Astrocyte (in vitro differentiated cells and primary cell): ENCODE measurements at places on chromosomes 2 and 18.

DNA sequence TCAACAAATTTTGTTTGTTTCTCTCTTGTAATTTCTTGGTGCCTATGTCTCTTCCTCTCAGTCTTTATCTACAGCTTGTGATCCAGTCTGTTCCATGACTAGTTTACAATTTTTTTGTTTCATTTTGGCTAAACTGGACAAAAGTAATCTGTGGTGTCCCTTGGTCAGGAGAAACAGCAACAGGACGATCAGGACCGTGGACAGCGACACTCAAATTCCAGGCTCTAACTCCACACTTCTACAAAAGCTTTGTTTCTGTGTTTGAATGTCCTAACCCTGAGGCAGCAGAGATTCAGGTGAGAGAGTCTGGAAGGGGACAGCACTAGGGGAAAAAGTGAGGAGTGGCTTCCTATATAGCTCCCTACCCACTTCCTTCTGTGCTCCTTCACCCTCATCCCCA, 593.3 kb upstream of the FANCL start:
- peak; percentile 16 for DNase-seq

GRCh38 chr2:74385396-74385795, 5.3 kb upstream of the DCTN1 start:
- peak; percentile 18 for DNase-seq

DNA sequence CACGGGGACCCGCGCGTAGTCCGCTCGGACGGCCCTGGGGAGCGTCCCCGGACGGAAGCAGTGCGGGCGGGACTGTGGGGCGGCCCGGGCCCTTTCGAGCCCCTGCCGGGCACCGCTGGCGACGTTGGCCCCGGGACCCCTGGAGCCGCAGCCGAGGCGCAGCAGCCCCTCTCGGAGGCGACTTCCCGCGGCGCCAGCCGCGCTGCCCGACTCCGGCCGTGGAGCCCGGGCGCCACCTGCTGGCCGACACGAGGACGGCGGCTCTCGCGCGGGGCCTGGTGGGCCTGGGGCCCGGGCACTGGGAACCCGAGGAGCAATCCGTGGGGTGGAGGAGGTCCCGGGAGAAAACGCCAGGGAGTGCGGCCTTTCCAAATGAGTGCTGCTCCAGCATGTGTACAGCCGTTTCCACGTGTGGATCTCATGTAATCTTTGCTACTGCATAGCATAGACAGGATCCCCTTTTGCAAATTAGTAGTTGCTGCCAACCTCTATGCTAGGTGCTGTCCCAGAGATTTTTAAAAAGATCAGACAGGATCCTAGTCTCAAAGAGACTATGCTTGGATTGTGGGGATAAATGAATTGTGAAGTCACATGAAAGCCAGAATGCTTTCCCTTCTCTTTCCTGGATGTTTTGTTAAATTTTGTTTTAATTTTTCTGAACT, 4.0 kb downstream of the ID2 start:
- DNase-seq, result no peak

DNA sequence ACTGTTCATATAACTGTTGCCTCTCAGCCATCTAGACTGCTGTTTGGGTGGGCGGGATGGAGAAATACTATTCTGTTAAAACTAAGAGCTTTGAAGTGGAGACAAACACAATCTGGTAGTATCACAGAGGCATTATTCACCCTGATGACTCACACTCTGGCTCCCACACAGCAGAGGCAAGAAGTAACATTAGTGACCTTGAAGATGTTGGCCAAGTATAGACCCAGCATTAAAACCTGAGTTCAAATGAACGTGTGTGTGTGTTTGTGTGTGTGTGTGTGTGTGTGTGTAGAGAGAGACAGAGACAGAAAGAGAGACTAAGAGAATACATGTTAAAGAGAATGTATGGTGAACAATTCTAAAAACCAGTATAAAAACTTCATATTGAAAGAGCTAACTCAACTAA, 22.5 kb upstream of the ACVR1 start:
- peak; percentile 95 for DNase-seq

GRCh38 chr2:63840081-63840784, 1.5 kb upstream of the UGP2 start:
- DNase-seq, result no peak

GRCh38 chr2:104889291-104889959, 35.5 kb downstream of the POU3F3 start:
- DNase-seq, result no peak

GRCh38 chr2:212987492-212987891, 163.9 kb downstream of the IKZF2 start:
- no peak for DNase-seq

DNA sequence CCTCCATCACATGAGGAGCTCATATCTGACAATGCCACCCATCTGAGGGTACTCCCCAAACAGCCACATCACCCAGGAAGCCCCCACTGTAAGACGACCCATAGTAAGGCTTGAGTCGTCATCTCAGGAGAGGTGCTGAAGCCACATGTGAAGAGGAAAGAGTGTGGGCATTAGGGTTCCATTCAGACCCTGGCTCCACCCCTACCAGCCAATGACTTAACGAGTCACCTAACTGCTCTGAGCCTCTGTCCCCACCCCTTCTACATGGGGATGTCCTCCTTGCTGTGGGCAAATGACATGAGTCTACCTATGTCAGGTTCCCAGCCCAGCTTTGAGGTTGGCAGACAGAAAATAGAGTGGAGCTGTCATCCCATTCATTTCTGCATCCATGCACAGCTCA, 46.3 kb downstream of the C1QL2 start:
- DNase-seq, result no peak

DNA sequence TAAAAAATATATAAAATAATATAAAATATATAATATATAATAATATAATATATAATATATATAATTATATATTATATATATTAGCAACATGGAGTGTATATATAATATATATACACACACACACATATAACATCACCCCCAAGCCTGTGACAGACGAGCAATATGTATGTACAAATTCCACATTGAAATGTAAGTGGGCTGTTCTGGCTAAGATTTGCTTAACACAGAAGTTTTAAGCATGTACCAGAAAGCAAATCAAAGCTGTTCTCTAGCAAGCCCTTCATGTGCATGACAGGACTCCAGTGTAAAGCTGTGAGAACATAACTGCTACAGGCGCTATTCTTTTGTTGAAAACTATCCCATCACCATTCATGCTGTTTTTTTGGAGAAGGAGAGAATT, 261.7 kb upstream of the TNP1 start:
- no peak for DNase-seq

GRCh38 chr2:235679471-235679870, 185.6 kb downstream of the AGAP1 start:
- DNase-seq, result no peak

DNA sequence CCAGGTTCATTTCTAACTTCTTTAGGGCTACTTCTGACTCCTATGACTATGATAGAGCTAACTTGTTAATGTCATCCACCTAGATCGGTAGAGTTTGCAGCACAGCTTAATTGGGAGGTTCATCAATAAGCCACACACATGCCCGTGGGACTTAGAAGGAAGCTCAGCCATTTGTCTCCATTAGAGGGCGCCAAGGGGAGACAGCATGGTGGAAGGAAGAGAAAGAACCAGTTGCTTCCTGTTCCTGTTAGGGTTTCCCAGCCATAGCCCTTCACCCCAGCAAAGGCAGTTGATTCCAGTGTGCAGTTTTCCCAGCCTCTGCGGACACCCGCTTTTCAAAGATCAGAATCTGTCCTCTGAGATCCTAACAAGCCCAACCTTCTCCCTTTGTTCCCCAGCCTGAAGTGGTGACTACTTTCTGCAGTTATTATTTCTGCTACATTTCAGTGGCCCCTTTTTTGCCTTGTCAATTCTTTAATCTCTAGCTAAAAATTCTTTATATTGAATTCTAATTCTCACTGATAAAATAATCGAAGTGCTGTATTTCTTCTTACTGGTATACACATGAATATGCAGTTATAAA, 30.3 kb downstream of the MAIP1 start:
- DNase-seq, result peak; percentile 42

GRCh38 chr2:122273785-122274419, 518.5 kb downstream of the TSN start:
- DNase-seq, result no peak

DNA sequence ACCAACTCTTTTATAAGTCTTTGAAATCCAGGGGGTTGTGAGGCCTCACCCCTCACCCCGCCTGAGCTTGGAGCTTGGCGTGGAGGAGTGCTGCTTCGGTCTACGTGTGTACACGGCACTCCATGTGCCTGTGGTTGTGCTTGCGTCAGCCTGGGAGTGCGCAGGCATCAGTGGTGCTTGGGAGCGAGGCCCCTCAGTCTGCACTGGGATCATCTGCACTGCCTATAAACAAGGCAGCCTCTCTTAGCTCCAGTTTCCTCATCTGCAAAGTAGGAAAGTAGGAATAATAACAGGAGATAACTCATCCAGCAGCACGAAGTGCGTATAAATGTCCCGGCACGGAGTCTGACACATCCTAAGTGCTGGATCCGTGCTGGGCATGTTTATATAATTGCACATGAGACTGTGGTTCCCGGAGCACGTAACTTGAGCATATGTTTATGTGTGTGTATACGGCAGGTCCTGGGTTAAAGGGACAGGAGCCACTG, 1.2 kb downstream of the GYPC start:
- DNase-seq, result peak; percentile 84

GRCh38 chr2:204545861-204546735, 823 bp downstream of the PARD3B start:
- no peak for DNase-seq

DNA sequence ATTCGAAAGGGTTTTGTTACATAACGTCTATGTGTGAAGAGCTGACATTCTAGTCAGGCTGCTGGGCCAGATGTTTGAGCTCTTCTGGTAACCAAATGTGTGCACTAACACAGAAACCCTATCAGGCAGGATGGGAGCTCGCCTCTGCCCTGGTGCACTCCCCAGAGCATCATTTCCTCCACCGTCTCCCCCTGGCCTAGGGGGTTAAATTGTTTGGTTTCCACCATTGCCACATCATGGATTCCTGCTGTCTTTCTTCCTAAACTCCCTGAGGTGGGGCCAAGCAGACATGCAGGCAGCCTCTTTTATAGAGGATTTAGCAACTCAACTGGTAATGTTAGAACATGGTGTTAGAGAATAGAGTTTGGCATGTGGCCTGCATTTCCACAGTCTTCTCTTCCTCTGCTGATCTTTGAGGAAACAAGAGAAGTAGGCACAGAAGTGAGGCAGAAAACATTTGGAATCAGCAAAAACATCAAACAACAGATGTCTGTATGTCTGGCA, 87.3 kb downstream of the ANTXR1 start:
- DNase-seq, result no peak

DNA sequence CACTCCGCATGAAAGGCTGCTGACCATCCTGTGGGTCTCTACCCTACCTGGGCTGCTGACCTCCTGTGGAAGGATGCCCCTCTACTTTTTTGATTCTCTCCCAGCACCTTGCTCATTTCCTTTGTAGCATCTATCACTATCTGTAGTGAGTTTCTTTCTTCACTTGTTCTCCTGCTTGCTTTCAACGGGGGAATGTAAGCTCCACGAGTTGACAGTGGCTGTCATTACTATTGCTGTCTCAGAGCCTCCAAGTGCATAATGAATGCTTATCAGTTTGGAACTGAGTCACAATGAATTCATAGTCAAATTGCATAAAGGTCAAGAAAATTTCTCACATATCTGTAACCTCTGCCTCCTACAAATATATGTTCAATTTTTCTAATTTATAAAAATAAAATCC, 477.7 kb downstream of the PLCL1 start:
- no peak for DNase-seq

DNA sequence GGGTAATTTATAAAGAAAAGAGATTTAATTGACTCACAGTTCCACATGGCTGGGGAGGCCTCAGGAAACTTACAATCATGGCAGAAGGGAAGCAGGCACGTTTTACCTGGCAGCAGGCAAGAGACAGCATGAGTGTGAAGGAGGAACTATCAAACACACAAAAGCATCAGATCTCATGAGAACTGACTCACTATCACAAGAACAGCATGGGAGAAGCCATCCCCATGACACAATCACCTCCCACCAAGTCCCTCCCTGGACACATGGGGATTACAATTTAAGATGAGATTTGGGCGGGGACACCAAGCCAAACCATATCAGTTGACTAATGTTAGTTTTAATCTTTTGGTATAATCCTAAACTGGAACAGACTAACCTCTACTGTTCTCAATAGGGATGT, 49.1 kb upstream of the CPO start:
- DNase-seq, result no peak

- DNase-seq, result no peak
Measured at GRCh38 chr2:1314254-1314653, 99.0 kb upstream of the TPO start.

DNA sequence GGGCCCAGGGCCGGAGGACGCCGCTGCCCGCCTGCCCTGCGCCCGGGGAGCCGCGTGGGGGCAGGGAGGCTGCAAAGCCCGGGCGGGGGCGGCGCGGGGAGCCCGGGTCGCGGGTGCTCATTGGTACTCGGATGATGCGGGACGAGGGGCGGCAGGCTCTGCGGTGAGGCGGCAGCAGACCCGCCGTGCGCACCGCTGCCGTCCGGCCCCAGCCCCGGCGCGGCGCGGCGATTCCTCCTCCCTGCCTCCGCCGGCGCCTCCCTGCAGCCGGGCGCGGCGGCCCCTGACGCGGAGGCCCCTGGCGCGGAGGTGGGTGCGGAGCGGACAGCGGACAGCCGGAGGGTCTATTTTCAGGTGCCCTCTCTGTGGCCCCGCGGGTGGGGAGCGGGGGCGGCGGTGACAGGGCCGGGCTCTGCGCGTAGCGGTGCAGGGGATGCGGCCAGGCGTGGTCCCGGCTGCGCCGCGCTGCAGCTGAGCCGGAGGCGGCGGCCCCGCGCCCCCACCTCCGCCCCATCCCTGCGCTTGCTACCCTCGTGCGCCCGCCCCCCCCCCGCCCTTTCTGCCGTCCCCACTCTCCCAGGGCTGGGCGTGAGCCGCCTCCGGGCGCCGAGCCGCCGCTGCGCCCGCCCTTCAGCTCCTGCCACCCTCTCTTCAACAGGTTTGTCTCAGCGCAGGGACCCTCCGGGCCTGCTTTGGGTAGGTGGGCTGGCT, 640 bp downstream of the SPTBN1 start:
- peak; percentile 17 for DNase-seq

DNA sequence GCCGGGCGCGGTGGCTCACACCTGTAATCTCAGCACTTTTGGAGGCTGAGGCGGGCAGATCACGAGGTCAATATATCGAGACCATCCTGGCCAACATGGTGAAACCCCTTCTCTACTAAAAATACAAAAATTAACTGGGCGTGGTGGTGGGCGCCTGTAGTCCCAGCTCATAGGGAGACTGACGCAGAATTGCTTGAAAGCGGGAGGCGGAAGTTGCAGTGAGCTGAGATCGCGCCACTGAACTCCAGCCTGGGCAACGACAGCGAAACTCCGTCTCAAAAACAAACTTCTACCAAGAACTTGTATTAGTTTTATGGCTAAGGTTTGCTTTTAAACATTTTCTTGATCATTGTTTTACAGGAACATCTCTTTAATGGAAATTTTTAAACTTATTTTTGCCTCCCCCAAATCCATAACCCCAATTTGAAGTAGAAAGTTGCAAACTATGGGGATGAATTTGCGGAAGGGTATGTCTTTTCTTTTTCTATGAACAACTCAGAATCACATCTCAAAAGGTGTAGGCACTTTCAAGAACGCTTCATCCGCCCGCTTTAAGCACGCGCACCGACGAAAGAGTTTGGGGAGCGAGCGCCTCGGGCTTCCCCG, 46.8 kb upstream of the PTMA start:
- no peak for DNase-seq
